Pulmonary artery endothelial cell (primary cell): ENCODE measurements at places on chromosomes 11 and 22. TPM values are rescaled to one million over a fixed set of nuclear protein-coding genes. Genes with fewer than 3 reads are reported as not detected.

The CLDN5 gene
- 360 and 491 TPM in 2 replicates for total RNA-seq

DNA sequence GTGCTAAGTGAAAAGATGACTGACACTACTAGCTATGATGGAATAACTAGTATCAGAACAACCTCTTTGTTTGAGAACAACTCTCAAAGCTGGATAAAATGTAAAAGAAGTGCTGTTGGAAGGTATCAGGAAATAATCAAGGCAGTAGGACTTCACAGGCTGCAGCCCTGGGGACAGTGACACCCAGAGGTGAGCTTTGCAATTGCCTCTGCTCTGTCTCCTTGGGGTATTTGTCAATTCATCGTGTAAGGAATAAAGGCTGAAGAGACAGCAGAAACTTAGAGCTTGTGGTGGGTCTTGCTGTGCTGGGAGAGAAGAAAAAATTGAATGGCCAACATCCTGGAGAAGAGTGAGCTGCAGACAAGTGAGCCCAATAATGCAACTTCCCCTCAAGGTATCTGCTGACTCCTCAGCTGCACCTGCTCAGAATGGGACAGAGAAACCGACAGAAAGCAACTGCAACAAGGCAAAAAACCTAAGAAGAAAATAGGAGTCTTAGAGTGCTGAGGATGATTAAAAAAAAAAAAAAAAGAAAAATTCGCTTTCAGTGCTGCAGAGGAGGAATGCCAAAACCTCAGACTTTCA is 141.1 kb downstream of the RCN1 start:
- DNase-seq, result no peak

The CRYBB1 gene
- not detected in 2 replicates for total RNA-seq

The HMOX1 gene
- 49.0 and 86.4 TPM in 2 replicates for total RNA-seq
